ENCODE measurements at places on chromosomes 11 and 22.

DNA sequence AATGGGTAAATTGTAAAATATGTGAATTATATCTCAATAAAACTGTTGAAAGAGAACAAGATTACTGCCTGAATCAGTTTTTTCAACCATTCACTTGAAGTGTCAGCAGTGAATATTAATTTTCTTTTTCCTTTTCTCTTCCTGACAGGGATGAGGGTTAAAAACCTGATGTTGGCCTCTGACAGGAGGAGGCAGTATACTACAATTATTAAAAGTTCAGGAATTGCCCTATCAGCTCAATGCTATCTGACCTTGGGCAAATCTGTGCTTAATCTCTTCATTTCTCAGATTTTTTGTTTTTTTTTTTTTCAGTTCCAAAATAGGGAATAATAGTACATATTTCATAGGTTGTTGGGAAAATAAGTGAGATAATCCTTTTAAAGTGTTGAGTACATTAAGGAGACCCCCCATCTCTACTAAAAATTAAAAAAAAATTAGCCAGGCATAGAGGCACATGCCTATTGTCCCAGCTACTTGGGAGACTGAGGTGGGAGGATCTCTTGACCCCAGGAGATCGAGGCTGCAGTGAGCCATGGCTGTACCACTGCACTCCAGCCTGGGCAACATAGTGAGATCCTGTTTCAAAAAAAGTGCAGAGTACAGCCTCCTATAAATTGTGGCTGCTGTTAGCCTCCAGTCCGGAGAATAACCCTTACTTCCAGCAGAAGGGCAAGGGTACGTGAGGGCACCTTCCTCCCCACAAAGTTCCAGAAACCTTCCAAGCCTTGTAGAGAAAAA is 48.8 kb downstream of the TRIM44 start:
- no peak for DNase-seq

GRCh38 chr11:120385110-120385509 is 48.9 kb downstream of the ARHGEF12 start:
- DNase-seq = no peak

GRCh38 chr11:74697722-74698121 is 33.5 kb downstream of the CHRDL2 start:
- DNase-seq = no peak

DNA sequence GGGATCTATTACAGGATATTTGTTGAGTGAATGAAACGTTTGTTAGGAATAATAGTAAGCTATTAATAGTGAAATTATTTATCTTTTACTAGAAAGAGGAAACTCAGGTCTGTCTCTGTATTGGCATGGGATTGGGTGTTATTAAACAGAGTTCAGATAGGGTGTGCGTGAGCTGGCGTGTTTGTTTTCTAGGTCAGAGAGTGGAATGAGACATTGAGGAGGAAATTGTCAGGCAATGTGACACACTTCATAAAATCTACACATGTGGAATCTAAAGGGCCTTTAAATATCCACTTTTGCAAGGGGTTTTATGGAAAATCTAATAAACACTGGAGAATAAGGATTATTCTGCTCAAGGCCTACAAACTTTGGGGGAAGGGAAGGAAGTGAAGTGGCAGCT is 552.9 kb downstream of the NTM start:
- DNase-seq = no peak

GRCh38 chr11:77448269-77448668 is 25.6 kb downstream of the PAK1 start:
- no peak for DNase-seq

DNA sequence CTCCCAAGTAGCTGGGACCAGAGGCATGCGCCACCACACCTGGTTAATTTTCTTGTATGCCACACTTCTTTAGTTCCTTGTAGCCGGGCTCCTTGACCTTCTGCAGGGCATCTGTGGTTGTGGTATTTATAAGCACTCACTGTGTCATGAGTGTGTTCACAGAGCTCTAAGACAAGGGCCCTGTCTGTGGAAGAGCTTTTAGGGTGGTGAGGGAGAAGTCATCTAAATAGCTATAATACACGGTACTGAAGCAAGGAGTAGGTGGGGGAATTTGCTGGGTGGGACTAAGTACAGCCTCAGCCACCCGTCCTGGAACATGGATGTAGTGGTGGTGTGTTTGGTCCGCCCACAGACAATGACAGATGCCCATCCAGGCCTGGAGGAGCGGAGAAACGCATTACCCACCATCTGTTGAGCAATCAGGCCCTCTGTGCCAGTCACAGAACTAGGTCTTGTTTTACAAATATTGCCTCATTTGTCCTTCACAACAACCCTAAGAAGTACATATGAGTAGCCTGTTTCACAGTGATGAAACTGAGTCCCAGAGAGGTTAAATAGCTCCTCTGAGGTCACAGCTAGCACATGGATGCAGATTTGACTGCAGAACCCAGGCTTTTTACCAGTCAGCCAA is 10.1 kb downstream of the ACO2 start:
- DNase-seq = no peak

DNA sequence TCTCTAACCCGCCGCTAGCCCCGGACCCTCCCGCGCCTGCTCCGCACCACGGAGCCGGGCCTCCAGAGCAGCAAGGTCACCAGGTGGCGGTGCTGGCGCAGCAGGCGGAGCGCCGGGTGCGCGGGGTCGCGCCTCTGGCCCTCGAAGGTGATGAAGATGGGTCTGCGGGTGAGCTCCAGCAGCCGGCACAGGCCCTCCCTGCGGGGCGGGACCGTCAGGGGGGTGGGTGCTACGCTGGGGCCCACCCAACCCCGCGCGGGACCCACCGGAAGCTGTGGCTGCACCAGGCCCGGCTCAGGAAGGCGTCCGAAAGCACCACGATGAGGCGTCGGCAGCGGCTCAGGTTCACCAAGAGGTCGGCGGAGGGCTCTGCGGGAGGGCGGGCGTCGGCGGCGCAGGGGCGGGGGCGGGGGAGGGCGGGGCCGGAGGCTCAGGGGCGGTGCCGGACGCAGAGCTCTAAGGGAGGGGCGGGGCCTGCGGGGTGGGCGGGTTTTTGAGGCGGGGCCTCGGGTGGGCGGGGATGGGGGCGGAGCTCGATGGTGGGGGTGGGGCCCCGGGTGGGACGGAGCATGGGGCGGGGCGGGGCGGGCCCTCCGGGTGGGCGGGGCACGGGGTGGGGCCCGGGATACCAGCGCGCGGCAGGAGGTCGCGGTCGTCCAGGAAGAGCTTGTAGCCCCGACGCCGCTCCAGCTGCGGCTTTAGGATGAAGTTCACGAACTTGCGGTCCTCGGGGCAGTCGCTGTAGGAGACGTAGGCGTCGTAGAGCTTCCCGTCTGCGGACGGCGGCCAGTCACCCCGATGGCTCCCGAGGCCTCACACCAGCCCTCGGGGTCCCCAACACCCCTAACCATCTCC is 7.8 kb downstream of the SIGIRR start:
- DNase-seq = peak; percentile 86
